ENCODE measurements at places on chromosomes 1 and 21.

- DNase-seq = no peak
Observed at GRCh38 chr1:201877877-201878401, 10.8 kb upstream of the SHISA4 start.

DNA sequence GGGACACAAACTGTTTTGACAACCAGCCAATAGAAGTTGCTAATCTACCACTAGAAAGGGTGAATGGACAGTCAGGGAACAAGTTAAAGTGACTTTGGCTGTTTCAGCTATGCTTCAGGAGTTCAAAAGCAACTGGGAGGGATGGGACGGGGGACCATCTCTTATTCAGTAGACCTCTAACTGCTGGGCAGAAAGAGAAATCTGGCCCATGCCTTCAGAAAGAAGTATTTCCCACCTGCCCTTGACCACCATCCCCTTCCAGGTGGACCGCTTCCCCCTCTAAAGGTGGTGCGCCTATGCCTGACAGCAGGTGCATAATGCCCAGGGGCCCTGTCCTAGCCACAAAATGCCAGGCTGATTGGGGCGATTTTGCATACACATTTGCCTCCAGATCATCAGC is 5.2 kb downstream of the ITPKB start:
- no peak for DNase-seq

- no peak for DNase-seq
Observed at GRCh38 chr1:231338270-231339128, at the start of gene SPRTN. TSS of gene SPRTN (plus strand) at chr1:231338293. CDS start at chr1:231338384, 91 bp downstream.

DNA sequence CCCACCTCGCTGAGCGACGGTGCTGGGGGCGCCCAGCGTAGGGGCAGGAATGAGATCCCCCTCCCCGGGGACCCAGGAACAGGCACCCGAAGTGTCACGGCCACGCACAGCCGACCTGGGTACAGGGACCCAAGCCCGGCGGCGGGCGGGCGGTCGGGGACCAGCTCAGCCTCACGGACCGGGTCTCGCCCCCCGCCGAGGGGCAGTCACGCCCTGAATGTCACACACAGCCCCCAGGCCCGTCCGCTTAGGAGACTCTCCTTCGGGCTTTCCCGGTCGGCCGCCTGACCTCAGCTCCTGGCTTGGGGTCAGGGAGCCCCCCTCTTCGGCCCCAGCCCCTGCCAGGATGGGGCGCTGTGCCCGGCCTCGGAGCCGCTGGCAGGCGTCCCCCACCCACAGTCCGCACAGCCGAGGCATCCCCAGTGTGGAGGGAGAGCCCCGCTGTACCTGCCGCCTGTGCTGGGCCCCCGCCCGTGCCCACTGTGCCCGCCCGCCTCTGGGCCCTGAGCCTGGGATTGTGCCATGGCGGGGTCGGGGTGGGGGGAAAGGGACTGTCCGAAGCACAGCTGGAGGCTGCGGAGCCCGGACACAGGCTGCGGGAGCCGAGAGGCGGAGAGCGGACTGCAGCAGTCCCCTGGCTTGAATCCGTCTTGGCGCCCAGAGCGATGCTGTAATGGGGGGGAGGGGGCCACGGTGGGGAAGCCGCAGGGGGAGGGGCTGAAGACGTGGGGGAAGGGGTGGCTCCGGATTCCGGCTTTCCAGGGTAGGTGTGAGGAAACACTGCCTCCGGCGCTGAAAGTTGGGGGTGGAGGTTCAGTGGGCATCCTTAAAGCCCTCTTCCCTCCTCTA is 627 bp upstream of the DLGAP3 start:
- no peak for DNase-seq

DNA sequence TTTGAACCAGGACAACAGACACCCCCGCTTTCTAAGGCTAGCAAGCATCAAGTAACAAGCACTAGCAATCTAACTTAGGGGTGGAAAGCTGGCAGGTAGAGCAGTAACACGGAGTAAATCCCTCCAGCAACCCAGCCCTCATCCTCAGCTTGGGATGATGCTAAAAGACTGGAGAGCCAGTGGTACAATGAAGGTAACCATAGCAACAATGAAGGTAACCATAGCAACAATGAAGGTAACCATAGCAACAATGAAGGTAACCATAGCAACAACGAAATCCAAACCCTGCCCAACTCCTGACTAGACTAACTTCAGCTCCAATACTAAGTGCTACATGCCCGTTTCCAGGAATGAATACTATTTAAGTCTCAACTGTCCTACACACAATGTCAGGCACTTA is 22.2 kb upstream of the EIF4G3 start:
- no peak for DNase-seq

GRCh38 chr21:38401191-38401926 is 96.9 kb downstream of the ERG start:
- DNase-seq = no peak

DNA sequence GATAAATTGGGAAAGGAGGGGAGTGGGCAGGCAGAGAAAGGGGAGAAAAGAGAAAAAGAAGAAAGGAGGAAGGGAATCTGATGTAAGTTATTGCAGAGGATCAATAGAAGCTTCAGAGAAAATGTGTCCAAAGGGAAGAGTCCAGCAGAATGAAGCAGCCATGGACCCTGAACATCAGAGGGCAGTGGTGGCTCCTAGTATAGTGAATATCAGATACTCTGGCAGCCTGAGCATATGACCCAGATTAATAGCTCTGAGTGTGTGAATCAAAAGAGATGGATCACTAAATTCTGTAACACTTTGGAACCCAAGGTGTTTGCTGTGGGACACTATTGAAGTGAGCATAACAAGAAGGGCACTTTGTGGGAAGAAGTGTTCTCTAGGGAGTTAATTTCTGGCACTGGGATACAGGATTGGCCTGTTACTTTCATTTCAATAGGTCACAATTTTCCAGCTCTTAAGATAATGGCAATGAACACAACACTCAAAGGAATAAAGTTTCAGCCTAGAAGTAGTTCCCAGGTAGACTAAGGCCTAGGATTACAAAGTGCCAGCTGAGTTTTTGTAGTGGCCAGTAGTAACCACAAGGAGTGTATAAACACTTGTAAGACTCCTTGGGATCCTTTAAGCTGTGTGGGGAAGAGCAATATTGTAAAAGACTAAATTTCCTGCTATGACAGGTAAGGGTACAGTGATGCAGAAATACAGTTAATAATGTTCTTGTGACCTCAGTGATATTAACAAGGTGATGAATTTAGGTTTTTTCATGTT is 164.5 kb upstream of the BEND5 start:
- DNase-seq = no peak

GRCh38 chr1:208358651-208359050 is 114.5 kb upstream of the PLXNA2 start:
- DNase-seq = no peak

DNA sequence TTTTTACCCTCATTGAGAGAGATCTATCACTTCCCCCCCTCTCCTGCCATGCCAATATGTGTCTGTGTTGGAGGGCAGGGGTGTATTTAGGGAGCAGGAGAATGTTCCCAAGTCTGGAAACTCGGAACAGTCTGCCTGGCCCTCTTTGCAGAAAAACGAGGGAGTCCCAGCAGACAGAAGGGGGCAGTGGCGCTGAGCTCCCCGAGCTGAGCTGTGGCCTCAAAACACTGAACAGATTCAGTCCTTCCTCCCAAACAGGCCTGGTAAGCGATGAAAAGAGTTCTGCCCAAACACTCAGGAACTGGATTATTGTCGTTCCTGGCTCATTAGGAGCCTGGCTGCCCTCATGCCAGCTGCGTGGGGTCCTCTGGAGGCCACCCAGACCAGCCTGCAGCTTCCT is 981 bp downstream of the CLDN14 start:
- DNase-seq = no peak

DNA sequence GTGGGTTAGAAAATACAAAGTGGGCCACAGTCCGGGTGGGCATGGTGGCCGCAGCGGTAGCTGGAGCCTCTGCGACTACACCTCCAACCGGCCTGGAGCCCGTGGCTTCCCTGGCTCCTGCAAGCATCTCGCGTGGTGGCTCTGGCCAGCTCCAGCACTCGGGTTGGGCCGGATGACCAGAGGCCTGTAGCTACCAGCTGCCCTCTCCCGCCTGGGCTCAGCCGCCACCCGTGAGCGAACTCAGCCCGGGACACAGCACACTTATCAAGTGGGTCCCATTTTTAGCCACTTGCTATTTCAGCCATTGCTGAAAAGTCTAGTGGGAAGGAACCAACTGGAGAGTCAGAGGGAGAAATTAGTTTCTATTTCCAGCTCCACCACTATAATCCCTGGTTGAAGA is 107.7 kb upstream of the CACYBP start:
- DNase-seq = no peak

GRCh38 chr1:192709544-192709943 is 73.6 kb downstream of the RGS13 start:
- DNase-seq = no peak

DNA sequence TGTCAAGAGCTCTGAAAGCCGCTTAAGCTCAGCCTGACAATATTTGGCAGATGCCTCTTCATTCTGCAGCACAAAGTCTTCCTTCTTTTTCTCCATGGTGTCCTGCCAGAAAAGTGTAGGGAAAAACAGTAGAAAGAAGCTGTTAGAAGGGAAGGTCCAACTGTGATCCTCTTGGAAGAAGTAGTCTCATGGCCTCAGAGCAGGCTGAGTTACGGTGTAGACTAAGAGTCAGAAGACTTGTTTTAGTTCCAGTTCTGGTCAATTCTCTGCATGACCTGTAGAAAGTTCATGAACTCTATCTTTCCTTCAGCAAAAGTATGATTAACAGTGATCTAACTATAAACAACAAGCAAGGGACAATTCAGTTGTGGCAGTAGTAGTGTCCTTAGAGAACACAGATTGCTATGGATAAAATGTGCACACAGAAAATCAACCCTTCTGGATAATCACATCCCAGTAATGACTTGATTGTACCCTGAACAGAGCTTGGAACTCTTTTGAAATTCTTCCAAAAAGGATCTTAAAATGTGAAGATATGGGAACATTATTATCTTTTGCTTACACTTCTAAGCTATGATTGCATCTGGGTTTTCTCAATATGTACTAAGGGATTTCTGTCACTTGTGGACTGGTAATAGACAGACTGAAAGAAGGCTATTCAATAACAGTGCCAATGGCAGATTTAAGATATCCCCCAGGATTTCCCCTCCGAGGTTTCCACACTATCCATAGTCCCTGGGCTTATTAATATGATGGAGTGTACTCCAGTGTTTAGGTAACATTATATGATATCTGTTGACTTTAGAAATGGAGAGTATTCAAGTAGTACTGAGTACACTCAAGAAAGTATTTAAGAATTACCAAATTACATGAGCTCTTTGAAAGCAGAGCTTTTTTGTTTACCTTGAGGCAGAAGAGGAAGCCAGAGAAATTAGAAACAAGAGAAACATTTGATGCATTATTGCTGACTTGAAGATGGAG is 22.1 kb upstream of the GBP2 start:
- no peak for DNase-seq

DNA sequence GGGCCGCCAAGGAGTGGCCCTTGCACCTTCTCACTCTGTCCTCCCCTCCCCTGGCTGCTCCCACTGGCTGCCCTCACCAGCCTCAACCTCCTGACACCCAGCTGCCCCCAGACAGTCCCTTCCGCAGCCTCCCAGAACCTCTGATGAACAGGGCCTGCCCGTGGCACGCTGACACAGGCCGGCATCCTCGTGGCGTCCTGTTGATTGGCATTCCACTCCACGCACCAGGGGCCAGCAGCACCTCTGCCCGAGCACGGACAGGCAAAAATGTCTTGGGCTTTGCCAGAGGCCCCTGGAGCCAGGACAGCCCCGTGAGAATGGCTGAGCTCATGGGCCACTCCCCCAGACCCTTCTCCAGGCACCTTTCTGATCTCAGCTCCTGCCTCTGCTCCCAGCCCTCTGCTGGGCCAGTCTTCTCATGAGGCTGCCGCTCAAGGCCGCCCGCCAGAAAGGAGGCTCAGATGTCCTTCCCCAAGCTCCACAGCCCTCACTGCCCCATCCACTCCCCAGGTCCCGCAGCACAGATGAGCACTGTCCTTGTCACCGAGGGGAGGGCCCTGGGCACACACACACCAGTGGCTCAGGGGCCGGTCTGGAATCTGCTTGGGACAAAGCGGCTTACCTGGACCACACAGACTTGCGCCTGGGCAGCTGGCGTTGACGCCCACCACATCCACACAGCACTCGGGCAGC is 15.8 kb upstream of the RNF223 start:
- no peak for DNase-seq

DNA sequence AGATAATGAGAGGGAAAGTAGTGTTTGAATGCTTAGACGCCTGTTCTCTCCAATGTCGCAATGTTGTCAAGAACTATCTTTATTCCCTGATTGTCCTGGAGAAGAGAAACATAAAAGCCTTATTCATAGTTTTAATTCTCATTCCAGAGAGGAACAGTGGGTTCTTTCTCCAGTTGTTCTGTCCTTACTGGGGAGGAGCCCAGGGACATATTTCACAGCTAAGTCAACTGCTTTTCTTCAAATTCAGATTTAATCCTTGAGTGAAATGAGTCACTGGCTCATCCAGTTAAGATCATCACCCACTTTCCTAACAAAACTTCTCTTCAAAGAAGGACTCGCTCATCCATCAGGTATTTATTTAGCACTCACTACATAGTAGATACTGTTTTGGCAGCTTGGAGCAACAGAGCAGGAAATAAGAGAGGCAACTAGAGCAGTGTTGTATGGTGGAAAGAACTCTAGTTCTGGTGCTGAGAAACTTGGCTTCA is 365.7 kb upstream of the USP24 start:
- DNase-seq = no peak

DNA sequence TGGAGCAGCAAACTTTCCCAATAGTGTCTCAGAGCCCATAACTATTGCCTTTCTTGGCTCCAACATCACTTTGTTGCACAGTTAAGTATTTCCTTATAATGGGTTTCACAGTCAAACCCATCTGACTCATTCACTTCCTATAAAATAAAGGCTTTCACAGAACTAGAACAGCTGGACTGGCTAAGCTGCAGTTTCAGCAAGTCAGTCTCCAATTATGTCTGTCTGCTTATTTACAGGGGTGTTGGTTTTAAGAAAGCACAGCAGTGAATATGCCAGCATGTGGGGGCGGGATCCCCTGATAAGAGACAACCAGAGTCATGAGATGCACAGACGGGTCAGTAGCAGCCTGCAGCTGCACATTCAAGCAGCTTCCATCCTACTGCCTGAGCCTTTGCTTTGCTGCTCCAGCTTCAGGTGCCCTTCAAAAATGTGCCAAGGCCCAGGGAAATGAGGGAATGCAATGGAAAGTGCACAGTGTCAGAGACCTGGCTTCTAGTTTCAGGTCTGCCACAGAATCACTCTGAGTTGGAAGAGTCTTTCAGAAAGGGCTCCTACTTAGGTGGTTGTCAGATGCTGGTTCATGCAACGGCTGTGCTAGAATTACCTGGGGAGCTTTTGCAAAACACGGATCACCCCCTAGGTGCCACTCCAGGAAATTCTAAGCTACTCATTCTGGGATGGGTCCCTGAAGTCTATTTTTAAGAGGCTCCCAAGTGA is 24.8 kb downstream of the RNF19B start:
- no peak for DNase-seq

GRCh38 chr21:41121785-41122415 is 46.1 kb upstream of the BACE2 start:
- no peak for DNase-seq

DNA sequence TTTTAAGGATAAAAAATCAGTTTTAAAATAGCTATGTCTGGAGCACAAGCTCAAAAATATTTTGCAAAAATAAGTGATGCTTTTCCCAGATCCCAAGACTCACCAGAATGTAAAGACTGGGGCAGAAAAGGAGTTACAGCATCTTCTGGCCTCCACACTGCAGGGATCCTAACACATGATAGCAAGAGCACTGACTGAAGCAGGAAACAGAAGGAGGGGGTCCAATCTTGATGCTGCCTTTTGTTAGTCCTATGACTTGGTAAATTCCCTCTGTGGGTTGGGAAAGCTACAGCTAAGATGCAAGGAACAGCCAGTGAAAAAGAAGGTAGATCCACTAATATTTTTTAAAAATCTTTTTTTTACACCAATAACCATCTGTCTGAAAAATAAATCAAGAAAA is 54.2 kb upstream of the TNR start:
- DNase-seq = no peak

GRCh38 chr1:40379785-40380452 is 6.4 kb downstream of the SMAP2 start:
- DNase-seq = no peak
